ENCODE measurements at places on chromosomes 16 and 17. TPM values are rescaled to one million over a fixed set of nuclear protein-coding genes. Genes with fewer than 3 reads are reported as not detected.

MYH8 gene
- not detected for total RNA-seq

OTOP2 gene
- not detected for total RNA-seq

RASD1 gene
- 1.8 TPM for total RNA-seq

DNA sequence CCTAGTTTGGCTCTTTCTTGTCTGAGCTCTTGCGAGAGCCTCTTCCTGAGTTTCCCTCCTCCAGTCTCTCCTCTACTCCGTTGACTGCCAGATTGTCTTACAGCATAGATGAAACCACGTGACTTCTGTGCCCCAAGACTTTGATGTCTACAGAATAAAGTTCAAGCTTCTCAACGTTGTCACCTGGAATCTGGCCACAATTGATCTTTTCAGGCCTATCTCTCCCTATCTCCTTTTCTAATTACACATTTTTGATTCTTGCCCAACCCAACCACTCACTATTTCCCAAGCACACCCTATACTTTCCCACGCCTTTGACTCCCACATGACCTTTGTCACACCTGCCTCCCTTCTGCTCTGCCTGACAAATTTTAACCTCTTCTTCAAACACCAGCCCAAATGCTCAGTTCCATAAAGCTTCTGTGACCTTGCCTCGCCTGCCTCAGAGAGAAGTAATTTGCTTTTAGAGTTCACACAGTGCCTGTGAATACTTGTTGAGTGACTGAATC, 52.4 kb upstream of the PMFBP1 start:
- DNase-seq = no peak

- DNase-seq = no peak
Measured at GRCh38 chr17:15651583-15652110, 32.1 kb upstream of the FBXW10B start.

DNA sequence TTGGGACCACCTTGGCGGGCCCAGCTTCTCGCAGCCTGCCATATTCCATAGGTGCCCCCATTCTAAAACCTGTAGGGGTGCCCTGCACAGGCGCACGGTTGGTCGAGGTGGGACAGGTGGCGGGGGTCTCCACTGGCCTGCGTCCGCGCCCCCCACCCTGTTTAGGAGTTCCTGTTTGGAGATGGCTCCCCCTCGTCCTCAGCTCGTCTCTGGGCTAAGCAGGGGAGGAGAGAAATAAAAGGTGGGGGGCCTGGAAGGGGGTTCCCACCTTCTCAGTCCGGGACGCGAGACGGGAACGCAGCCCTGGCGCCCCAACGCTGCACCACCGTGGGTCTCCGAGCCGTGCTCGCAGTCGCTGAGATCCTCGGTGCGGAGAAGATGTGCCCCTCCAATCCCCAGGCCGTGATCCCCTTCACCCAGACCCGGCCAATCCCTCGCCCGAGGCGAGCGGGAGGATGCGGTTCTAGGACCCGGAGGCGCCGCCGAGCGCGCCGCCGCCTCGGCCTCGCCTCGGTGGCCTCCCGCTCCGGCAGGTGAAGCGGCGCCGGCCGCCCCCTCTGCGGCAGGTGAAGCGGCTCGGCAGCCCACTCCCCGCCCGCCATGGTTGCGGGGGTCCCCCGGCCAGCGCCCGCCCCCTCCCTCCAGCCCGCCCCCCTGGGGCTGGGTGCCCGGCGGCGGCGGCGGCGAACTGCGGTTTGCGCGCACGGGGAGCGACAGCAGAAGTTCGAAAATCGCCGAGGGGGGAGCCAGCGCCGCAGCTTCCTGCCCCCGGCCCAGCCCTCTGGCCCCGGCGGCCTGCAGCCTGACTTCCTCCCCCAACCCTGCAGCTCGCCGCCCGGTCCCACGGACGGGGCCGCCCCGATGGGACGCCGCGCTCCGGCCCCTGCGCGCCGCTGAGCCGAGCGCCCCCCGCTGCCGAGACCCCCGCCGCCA, at the start of gene FMNL1:
Gene FMNL1, plus strand, starts transcription at position 805 of the 933 bp plus-strand sequence. CDS start 240 bp downstream, outside the sequence.
- DNase-seq = peak; percentile 77

DNA sequence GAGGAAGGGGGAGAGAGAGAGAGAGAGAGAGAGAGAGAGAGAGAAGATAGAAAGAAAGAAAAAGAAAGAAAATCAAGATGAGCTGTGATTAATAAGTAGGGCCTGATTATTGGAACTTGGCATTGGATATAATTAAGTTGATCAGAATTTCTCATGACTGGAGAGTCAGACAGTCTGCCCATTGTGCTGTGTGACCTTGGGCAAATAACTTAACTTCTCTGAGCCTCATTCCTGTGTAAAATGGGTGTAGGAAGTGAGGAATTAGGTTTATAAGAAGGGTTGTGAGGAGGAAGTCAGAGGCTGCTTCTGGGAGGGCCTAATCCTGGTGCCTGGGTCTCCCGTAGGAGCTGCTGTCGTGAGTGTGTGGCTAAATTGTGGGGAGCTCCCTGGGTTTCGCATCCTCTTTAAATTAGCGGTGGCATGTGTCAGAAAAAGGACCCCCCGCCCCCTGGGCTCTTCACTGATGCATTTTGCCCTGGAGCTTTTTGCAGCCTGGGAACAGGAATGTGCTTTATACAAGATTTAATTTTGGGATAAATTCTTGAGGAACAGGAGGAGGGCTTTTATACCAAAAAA, 76.0 kb downstream of the CMIP start:
- no peak for DNase-seq

DNA sequence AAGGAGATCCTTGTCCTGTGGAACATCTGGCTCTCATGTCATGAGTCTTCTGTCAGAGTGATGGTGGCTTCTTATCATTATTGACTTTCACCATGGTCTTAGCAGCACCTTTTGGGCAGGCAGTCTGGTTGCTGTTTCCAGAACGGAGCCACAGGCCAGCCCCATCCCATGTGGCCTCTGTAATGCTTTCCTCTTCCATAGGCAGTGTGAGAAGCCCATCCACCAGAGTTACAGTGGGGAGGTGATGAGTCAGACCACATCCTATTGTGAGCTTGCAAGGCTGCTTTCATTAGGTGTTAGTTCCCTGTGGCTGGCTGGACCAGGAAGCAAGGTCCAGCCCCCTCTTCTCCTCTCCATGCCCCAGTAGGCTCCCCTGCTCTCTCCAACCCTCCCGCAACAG, 30.8 kb upstream of the SPACA3 start:
- DNase-seq = no peak

All from H1 (cell line).